ENCODE measurements at places on chromosomes 7 and 10.

DNA sequence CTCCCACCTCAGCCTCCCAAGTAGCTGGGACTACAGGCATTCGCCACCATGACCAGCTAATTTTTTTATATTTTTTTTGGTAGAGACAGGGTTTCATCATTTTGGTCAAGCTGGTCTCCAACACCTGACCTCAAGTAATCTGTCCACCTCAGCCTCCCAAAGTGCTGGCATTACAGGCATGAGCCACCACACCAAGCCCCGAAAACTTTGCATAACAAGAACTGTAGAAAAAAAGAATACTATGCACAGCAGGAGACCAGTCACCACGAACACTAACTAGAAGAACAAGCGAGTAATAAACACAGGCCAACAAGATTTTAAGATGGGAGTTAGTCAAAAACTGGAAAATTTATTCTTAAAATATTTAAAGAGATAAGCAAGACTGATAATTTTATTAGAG lies 447.0 kb downstream of the ETV1 start:
- H3K36me3 ChIP-seq, result no peaks in the 10 kb centered on the region
- H3K4me3 ChIP-seq, result no peak overlapping the region
- no peaks in the 10 kb centered on the region for H3K4me1 ChIP-seq
- no peak for DNase-seq

DNA sequence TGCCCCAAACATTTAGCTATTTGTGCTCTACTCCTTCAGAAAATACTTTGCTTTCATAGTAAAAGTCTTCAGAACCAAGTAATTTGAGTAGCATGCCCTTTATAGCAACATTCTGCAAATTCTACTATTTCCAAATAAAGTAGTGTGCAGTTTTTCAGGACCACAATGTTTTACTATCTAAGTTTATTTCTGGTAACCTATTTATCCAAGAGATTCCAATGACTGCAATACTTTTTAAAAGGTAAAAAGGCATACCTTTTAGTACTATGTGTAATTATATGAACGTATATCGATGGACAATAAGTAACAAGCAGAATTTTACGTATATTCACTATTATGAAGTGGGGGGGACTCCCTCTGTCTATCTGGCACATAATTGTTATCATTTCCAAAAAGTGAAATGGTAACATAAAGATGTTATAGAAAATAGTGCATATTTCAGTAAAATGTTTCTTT lies 6.9 kb upstream of the CAV2 start:
- no peak for DNase-seq
- H3K27me3 ChIP-seq, result peaks cover 35% of the 10 kb centered on the region
- H3K27ac ChIP-seq, result no peak overlapping the region

DNA sequence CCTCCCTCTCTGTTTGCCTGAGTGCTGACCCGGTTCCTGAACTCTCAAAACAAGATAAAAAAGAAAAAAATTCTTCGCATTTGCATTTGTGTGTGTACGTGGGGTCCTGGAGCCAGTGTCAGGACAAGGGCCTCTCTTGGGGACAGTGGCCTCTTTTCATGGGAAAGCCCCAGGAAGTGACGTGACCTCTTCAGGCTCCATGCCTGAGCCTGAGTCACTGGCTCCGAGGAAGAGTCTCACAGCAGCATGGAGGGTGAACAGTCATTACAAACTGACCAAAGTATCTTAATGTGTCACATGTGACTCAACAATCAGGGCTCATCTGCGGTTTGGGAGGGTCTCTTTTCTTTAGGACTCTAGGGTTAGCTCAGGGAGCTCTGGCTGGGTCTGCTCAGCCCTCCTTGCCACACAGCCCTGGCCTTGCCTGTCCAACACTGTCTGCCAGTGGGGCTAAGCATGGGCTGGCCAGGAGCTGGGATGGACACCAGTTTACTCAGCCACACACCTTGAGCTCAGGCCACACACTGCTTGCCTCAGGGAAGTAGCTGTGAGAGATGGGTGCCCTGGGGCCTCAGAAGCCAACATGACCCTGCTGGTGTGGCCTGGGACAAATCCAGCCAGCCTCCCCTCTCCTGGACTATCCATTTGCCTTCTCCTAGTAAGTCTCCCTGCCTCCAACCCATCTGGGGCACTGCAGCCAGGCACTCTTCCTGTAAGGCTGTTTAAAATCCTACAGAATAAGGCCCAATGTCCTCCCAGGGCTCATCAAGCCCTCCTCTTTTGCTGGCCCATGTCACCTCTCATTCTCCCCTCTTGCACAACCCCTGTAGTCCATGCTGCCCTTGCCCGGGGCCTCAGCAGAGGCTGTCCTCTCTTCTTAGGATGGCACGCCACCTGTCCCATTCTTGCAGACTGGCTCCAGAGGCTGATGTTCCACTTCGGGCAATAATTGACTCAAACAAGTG lies 10.5 kb downstream of the TMEM273 start:
- H3K27ac ChIP-seq, result peak overlapping the region; percentile 95
- H3K4me3 ChIP-seq, result peak overlapping the region; percentile 69
- H3K27me3 ChIP-seq, result no peaks in the 10 kb centered on the region
- no peak for DNase-seq

GRCh38 chr7:116910383-116910782 lies 42.9 kb upstream of the ST7 start:
- no peaks in the 10 kb centered on the region for H3K4me1 ChIP-seq
- H3K36me3 ChIP-seq, result peaks cover 75% of the 10 kb centered on the region
- no peak overlapping the region for H3K27ac ChIP-seq
- H3K27me3 ChIP-seq, result no peaks in the 10 kb centered on the region
- DNase-seq, result no peak

DNA sequence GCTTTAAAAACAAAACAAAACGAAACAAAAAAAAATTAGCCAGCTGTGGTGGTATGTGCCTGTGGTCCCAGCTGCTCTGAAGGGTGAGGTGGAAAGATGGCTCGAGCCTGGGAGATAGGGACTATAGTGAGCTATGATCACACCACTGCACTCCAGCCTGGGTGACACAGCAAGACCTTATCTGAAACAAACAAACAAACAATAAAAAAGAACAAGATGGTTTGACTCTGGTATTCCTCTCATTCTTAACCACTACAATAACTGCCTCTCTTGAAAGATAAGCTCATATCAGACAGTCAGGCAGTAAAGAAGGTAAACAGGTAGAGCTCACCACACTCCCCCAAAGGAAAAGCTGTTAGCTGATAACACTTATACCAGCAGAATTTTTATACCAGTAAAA lies 14.1 kb upstream of the DUSP5 start:
- no peak overlapping the region for H3K27ac ChIP-seq
- H3K36me3 ChIP-seq, result no peaks in the 10 kb centered on the region
- peaks cover 22% of the 10 kb centered on the region for H3K27me3 ChIP-seq
- no peak for DNase-seq
